Hypothalamus (tissue), 51 donors: ENCODE measurements at places on chromosomes 3 and 15.

DNA sequence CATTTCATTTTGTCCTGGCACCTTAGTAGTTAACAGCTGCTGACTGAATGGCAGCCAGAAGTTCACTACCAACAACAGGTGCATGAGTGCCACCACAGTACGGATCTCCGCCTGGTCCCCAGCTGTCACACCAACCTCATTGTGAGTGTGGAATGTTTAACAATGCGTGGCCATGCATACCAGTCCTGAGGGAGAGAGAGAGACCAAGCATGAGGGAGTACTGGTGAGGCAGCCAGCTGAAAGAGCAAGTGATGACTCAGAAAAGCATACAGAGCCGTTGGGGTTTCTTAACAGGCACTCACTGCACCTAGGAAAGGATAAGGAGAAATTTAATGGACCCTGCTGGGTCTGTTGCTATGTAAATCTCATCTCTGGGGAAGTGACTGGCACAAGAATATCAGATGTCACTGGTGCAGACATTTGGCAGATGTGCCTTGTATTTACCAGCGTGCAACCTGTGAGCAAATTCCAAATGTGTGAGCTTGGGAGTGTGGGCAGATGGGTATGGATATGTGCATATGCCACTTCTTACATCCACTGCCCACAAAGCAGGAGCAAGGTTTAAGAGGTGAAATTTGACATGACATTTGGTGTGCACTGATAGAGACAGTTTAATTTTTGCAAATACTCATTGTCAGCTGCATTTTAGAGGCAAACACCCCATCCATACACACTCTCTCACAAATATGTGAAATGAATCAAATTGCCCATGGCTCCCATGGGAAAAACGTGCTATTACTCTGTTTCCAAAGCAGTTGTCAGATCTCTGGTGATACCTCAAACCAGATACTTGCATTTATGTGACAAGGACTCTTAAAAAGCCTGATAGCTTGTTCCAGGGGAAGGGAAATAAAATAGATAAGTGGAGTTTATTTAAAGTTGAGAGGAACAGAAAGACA, 245.2 kb upstream of the ARPP21 start:
- DNase-seq: no peak

DNA sequence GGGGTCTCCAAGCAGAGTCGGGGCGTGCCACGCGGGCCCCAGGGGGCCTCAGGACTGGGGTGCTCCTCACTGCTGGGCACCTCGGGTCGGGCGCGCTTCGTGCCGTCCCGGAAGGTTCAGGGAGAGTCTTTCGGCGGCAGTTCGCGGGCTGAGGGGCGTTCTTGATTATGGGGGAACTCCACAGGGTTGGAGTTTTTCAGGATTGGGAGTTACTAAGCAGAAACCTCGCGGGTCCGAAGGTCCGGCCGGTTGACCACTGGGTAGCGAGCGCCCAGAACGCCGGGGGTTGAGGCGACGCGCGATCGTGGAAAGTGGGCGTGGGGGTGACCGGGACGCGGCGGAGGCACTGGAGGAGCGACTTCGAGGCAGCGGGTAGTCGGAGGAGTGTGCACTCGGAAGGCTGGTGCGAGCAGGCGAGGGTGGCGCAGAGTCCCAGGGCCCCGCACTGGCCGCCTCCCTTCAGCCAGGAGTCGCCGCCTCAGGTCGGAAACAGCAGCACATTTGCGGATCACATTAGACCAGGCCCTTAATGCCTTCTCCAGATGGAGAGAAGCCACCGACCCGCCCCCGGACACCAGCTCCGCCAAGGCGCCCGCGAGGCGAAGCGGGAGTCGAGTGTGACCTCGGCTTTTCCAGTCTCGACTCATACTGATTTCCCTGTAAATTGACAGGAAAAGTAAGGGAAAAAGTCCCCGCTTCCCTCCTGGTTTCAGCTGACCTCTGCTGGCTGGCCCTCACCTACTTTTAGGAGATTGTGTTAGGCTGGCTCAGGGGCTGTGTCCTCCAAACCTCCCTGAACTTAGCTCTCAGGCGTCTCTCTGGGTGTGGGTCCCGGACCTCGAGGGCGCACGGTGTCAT, 685 bp downstream of the ADAMTSL3 start:
- DNase-seq: no peak

- DNase-seq: no peak
Measured at GRCh38 chr3:13086531-13086981, 13.3 kb upstream of the IQSEC1 start.

DNA sequence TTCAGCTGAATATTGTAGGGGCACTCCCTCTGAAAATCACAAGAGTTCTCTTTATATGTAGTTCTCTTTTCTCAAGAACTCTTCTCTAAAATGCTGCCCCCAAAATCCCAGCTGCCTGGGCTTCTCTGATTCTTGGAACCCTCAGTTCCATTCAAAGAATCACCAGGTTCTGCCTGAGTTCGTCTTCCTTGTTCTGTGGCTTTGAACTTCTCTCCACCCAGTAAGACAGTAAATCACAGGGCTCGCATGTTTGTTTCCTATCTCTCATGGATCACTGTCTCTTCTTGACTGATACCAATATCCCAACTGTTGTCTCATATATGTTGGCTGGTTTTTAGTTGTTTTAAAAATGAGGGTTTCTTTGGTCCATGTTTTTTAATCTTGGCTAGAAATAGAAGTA, 359.5 kb upstream of the CBLB start:
- DNase-seq: no peak

GRCh38 chr3:100506355-100506754, 13.9 kb downstream of the TMEM45A start:
- DNase-seq: no peak

- no peak for DNase-seq
Measured at GRCh38 chr3:62376454-62376720, 3.0 kb upstream of the FEZF2 start.

DNA sequence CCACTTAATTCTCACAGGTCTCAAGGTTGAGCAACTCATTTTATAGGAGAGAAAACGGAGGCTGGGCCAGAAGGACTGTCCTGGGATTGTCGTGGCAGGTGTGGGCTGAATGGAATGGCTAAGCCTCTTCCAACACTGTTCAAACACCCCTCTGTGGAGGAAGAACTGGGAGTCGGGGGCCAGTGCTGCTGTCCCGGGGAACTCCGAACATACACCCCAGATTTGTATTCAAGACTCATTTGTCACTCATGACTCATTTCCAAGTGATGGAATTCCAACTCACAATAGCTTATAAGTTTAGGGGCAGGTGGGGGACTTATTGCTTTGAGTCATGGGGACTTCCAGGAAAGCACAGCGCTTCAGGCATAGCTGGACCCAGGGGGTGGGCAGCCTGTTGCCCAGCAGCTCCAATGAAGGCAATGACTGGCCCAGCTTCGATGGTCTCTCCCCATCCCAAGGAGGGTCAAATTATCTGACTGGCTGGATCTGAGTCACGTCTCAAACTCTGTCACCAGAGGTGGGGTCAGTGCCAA, 72.5 kb downstream of the TM2D3 start:
- no peak for DNase-seq

- no peak for DNase-seq
Measured at GRCh38 chr3:169362868-169363267, 300.6 kb downstream of the MECOM start.

DNA sequence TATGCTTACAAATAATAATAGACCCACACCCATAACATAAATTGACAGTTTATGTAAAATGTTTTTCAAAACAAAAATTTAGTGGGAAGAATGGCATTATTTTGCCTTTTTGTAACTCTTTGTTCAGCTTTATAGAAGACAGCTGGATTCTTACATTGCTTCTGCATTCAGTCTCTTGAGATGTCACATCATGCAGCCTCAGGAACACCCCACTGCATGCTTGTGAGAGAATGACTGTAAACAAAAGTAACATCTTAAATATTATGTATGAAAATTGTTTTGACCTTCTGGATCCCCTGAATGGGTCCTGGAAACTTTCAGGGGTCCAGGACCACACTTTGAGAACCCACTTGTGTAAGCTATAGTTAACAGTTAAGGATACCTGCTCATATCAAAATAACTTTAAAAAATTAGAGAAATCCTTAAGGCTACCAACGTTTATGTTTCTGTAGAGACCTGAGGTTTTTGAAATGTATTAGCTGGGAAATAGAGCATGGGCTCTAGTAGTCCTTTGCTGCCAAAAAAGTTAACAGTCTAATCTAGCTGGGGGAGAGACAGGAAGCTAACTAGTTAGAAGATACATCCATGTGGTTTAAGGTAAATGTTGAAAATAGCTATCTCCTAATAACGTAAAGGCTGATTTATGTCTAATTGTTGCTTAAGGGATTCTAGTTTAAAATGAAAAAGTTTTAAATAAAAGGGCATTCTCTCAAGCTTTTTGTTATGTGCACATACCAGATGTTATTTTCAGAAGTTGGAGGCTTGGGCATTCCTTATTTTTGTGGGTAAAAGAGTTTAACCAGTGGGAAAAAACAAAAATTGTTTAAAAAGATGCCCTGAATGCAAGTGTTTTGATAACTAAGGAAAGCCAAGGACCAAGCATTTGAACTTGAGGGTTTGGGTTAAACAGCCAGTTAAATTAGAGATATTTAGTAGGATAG, 3.8 kb downstream of the USP3 start:
- no peak for DNase-seq

DNA sequence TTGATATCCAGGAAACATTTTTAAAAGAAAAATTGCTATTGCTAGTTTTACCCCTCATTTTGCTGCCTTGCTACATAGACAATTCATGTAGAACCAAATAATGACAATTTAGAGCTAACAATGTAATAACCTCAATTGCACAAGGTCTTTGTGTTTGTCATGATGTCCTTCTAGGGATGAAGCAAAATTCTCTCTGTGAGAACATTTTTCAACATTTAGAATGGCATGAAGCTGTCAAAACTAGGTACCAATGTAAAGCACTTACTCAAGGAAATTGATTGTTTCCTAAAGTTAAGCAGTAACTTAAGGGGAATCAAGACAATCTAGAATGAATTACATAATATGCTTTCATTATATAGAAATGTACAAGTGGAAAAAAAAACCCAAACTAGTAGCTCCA, 7.9 kb upstream of the FGF7 start:
- DNase-seq: no peak

GRCh38 chr3:60081381-60082095, 1031.7 kb upstream of the CFAP20DC start:
- no peak for DNase-seq
